ENCODE measurements at places on chromosomes 1 and 21.
A peak's percentile ranks its signal among the peaks of the same experiment; 100 is the strongest.

DNA sequence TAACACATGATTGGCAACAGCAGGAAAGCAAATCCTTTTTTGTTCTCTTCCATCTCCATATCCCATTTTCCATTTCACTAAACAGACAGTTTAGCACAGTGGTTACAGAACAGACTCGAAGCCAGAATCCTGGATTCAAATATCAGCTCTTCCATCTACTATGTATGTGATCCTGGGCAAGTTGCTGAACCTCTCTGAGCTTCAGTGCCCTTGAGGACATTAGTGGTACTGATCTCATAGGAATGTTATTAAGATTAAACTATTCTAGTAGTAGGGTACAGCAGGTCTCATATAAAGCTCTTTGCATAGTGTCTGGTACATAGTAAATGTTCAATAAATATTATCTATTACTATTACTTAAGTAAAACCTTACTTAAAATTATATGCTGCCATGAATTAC, 13.8 kb upstream of the HHIPL2 start:
- DNase-seq: no peak

- peak; percentile 17 for DNase-seq
These were observed 36.0 kb downstream of the CAPN2 start for GRCh38 chr1:223748405-223748772.

DNA sequence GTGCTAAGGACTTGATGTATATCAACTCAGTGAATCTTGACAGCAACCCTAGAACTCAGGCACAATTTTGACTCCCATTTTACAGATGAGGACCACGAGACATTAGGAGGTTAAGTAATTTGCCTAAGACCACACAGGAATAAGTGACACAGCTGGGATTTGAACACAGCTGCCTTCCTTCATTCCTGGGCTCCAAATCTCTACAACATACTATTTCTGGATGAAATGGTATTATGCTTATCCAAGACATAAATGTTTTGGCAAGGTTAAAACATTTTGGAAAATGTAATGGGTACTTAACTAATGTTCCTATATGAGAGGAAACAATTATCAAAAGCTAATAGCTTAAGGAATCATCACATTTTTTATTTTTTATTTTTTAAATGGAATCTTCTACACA, 4.8 kb downstream of the CLDN8 start:
- DNase-seq: no peak

- peak; percentile 6 for DNase-seq
These were observed 149.0 kb downstream of the IGSF21 start for GRCh38 chr1:18256282-18257235.

DNA sequence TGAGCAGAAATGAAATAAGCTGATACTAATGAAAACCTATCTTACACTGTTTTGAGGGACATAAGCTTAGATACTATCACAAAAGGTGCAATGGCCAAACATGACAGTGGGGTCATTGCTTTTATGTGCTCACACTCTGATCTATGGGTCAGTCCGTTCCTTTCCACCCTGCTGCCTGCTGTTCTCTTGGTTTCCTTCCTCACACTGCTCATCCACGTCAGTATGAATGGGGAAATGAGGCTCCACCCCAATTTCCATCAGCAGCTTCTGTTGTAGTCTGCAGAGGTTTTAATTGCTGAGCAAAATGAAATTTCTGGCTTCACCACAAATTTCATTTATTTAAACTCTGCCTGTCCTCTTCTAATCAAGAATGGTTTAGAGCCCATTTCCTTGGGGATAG, 155.2 kb downstream of the GABPA start:
- no peak for DNase-seq

DNA sequence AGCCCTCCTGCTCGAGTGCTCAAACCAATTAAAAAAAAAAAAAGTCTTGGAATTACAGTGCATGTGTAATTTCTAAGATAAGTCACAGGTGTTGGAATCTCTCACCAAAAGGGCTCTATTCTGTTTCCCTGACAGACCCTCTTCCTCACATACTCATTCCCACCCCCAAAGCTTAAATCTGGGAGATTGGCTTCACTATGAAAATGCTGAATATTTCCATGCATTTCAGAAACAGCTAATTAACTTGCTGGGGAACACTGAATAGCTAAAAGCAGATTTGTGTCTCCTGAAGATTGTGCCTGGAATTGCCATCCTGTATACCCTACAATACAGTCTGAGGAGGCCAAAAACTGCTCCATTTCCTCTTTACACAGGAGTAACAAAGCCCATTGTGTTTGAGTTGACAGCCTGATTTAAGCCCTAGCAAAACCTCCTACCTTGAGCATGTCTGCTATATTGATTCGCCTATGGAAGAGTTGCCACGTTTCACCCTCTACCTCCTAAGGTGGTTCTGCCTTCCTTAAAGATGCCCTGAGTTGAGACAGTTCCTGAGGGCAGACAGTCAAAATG, 1.4 kb upstream of the PIK3R3 start:
- no peak for DNase-seq

GRCh38 chr1:55382806-55383305, 167.7 kb upstream of the USP24 start:
- no peak for DNase-seq

DNA sequence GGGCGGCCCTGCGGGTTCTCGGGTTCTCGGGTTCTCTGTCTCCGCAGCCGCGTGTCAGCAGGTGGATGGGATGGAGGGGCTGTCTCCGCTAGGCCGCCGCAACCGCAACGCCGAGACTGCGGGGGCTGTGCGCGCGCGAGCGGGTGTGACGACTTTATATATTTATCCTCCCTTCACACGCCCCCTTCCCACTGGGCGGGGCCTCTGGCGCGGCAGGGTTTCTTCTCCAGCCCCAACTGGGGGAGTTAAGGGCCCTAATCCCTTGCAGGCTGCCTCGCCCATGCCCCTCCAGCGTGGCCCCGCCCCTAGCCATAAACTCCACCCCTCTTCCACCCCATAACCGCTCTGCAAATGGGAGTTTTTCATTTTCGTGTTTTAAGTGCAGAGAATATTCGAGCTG, 3.4 kb downstream of the IGSF21 start:
- no peak for DNase-seq

DNA sequence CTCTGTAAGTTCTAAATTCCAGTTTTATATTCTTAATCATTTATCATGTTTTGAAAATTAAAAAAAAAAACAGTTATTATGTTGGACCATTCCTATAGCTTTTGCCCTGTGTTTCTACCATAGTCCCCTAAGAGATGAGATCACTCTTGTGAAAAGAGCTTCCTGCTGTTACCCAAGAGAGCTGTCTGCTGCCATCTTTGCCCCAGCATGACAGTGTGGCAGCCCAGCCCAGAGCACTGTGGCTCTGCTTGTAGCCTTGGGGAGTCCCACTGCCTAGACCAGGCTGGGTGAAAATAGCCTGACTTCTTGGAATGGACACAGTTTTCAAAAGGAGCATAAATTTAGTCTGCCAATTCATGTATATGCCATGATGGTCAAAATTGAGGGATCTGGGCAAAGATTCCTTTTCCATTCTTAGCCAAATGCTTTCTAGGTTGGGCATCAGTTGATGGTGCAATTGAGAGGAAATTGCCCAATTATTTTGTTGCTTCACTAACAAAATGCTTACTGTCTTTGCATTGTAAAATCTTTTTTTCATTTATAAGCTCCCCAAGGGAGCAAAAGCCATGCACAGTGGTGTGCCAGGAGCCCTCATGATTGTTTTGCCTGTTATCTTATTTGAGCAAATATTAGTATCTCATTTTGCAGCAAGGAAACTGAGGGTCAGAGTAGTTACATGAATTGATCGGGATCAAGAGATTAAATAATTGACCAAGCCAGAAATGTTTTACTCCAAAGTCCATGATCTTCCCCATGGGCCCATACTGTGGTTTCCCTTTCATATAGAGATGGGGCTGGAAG, 72.8 kb downstream of the ETS2 start:
- no peak for DNase-seq

GRCh38 chr1:173294843-173295242, 87.7 kb upstream of the TNFSF4 start:
- no peak for DNase-seq

- no peak for DNase-seq
These were observed 166.8 kb downstream of the HIVEP3 start for GRCh38 chr1:41751804-41752513.

- no peak for DNase-seq
These were observed 48.2 kb downstream of the RASSF5 start for GRCh38 chr1:206555473-206555935.

DNA sequence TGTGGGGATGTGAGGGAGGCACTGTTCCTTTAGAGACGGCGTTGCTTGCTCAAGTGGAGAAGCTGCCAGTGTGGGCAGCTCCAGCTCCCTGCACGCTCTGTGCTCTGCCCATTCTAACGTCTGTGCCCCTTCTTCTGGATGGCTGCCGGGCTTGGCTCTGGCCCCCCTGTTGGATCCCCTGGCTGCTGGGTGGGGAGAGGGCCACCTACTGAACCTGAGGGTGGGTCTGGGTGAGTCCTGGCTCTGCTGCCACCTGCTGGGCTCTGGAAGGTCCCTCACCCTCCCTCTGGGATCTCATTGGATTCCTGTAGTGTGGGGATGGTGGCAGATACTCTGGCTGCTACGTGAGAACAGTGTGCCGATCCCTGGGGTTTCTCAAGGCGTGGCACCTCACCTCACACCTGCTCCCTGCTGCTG, 5.0 kb downstream of the PFKL start:
- no peak for DNase-seq

- no peak for DNase-seq
These were observed 1359.1 kb upstream of the ADGRL2 start for GRCh38 chr1:80441664-80442063.

DNA sequence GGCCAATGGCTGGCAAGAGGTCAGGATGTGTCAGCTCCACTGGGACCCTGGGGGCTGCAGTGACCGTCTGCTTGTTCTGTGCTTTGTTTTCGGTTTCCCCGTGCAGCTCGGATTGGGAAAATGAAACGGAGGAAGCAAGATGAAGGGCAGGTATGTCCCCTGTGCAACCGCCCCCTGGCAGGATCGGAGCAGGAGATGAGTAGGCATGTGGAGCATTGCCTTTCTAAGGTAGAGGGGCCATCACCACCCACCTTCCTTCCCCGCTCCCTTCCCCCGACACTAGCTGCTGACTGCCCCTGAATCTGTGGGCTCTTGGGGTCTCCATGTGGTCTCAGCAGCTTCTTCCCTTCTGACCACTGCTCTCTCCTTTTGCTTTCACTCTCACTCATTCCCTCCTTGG, 38.8 kb downstream of the TMEM53 start:
- no peak for DNase-seq

DNA sequence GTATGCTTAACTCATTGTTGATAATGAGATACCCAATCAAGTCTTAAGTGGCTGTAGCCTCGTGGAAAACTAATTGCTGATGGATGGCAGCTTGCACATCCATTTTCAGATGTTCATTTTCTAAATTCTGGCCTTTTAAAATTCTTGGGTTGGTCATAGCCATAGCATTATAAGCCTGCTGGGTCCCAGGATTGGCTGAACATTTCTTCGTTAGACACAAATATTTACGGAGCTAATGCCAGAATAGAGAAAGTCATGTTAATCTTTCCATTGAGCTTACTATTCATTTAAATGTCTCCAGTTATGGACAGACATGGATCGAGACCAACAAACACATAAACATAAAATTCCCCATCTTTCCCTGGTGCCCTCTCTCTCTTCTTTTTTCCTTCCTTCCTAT, 32.5 kb downstream of the CENPF start:
- DNase-seq: no peak

DNA sequence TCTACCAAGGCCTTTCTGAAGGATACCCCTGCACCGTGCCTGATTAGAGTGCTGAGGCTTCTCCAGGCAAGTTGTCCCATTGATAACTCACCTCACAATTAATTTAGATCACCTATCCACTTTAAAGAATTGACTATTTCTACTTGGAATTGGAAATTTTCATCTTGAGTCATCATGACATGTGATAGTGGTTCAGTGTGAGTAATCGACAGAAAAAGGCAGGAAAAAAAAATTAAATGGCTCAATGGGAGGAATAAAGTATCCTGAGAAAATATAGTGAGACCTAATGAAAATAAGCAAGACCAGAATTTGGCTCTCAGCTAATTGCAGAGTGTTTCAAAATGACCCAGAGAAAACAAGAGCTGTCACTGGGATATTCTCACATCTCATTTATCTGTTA, 222.4 kb upstream of the C8B start:
- no peak for DNase-seq

- no peak for DNase-seq
These were observed 46.1 kb upstream of the SLC30A1 start for GRCh38 chr1:211625040-211625439.

DNA sequence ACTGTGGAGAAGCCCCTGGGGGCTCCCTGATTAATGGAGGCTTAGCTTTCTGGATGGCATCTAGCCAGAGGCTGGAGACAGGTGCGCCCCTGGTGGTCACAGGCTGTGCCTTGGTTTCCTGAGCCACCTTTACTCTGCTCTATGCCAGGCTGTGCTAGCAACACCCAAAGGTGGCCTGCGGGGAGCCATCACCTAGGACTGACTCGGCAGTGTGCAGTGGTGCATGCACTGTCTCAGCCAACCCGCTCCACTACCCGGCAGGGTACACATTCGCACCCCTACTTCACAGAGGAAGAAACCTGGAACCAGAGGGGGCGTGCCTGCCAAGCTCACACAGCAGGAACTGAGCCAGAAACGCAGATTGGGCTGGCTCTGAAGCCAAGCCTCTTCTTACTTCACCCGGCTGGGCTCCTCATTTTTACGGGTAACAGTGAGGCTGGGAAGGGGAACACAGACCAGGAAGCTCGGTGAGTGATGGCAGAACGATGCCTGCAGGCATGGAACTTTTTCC, 24.8 kb downstream of the PCSK9 start:
- DNase-seq: no peak

DNA sequence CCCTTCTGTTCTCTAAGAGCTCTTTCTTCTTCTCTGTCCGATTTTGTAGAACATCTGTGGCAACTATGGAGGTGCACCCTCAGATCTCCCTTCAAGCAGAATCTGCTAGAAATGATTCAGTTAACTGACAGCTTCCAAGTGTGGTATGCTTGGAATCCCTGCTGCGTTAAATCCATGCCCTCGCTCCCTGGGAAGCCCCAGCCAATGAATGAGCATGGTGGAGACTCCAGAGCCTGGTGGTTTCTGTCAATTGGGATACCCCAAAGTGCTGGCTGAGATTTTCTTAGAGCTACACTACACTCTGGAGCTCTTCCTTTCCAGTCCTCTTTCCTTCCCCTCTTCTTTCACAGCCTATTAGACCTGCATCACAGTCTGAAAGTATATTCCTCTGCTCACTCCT, 116.3 kb upstream of the C1orf21 start:
- no peak for DNase-seq

DNA sequence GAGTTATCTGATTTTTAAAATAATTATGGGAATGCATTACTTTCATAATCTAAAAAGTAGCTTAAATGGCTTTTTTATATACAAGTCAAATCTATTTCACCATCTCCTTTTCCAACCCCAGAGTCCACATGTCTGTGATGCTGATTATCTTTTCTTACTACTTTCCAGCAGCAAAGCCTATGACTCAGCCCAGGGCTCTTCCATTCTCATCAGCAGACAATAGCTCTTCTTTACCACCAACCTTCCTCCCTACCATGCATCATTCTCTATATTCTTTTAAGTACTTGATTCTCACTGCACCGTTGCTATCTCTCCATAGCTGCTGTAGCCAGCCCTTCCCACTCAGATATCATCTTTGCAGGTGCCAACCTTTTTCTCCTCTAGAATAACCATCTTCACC, 61.3 kb downstream of the OVGP1 start:
- DNase-seq: no peak

GRCh38 chr1:104646233-104646632, 896.5 kb downstream of the AMY1C start:
- no peak for DNase-seq

Data from T-helper 2 cell treated with Interferon-gamma antibody and Interleukin-4, amounts not matched to agents 5 μg/mL and 100 μg/mL, for 36 hours (primary cell).